Right lobe of liver (tissue), 6 donors: ENCODE measurements at places on chromosomes 4 and X. TPM values are rescaled to one million over a fixed set of nuclear protein-coding genes. Genes with fewer than 3 reads are reported as not detected.

DNA sequence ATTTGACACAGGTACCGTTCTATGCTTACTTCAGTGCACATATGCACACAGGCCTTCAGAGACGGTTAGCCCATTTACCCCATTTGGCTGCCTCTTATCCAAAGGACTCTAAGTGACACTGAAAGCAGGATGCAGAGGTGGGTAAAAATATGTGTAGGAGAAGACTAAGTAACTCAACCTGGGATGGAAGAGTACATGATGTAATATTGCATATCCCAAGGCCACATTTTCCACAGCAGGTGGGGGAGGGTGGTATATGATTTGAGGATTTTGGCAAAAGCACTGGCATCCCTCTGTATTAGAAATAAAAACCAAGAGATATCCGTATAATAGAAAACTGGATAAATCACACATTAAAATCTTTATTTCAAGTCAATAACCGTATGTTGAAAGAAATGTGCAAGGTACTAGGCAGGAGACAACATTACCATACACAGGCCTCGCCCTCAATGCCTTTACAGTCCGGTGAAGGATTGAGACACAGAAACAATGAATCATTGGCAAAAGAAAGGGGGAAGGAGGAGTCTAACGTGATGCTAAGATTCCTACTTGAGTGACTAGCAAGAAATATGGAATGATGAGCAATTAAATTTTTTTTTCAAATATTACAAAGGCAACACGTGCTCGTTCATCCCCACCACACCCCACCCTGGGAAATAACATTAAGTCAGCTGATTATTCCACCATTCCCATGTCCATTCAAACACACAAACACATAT lies 161.0 kb upstream of the RASGEF1B start:
- H3K4me3 ChIP-seq, result no peak overlapping the region
- no peaks in the 10 kb centered on the region for H3K4me1 ChIP-seq
- no peak for DNase-seq
- no peak overlapping the region for H3K27ac ChIP-seq

GRCh38 chrX:119121341-119121740 lies 6.3 kb downstream of the KIAA1210 start:
- no peaks in the 10 kb centered on the region for H3K27me3 ChIP-seq
- no peak overlapping the region for H3K27ac ChIP-seq

GRCh38 chrX:94366616-94367015 lies 692.6 kb downstream of the FAM133A start:
- no peak for DNase-seq
- H3K27me3 ChIP-seq, result no peaks in the 10 kb centered on the region
- no peak overlapping the region for H3K4me3 ChIP-seq
- H3K27ac ChIP-seq, result no peak overlapping the region
- H3K4me1 ChIP-seq, result no peaks in the 10 kb centered on the region

PABPC1L2B gene
- total RNA-seq, result not detected

SMAD1 gene
- 20.6 TPM for total RNA-seq

SHISA3 gene
- total RNA-seq, result 0.15 TPM

DUSP21 gene
- total RNA-seq, result not detected
